ENCODE measurements at places on chromosomes 5 and 9. TPM values are rescaled to one million over a fixed set of nuclear protein-coding genes. Genes with fewer than 3 reads are reported as not detected.

Gene PLK2
- total RNA-seq: 401 TPM

Gene SEMA5A
- 44.3 TPM for total RNA-seq

Gene PCDHA12
- 0.28 TPM for total RNA-seq

Gene ROR2
- total RNA-seq: 0.38 TPM

Gene UGT3A2
- total RNA-seq: not detected

Gene SLC6A7
- total RNA-seq: under 0.01 TPM

Gene DMGDH
- 3.7 TPM for total RNA-seq

Gene C9orf40
- 4.8 TPM for total RNA-seq

Gene TXNDC8
- not detected for total RNA-seq

Gene MTX3
- 17.2 TPM for total RNA-seq

Gene TCERG1
- total RNA-seq: 28.4 TPM

Gene NFX1
- total RNA-seq: 19.4 TPM

Gene SIT1
- not detected for total RNA-seq

Gene SHOC1
- under 0.01 TPM for total RNA-seq

Gene MINAR2
- not detected for total RNA-seq

Gene TAF11L12
- total RNA-seq: not detected

Gene IL3
- total RNA-seq: not detected

Gene CYLC2
- total RNA-seq: not detected

Gene ROPN1L
- 0.38 TPM for total RNA-seq

Gene IL13
- total RNA-seq: not detected

Gene PDLIM4
- 33.0 TPM for total RNA-seq

Gene GFI1B
- not detected for total RNA-seq

Gene DRD1
- not detected for total RNA-seq

Gene ARID3C
- total RNA-seq: under 0.01 TPM

Data from regular cardiac myocyte (primary cell).